Natural killer cell (primary cell): ENCODE measurements at places on chromosomes 3 and 15.

GRCh38 chr3:17027318-17027717, 142.6 kb downstream of the PLCL2 start:
- no peak for DNase-seq
- peaks cover 6% of the 10 kb centered on the region for H3K36me3 ChIP-seq
- H3K4me3 ChIP-seq: no peak overlapping the region
- H3K27me3 ChIP-seq: no peaks in the 10 kb centered on the region
- H3K4me1 ChIP-seq: peaks cover 39% of the 10 kb centered on the region

DNA sequence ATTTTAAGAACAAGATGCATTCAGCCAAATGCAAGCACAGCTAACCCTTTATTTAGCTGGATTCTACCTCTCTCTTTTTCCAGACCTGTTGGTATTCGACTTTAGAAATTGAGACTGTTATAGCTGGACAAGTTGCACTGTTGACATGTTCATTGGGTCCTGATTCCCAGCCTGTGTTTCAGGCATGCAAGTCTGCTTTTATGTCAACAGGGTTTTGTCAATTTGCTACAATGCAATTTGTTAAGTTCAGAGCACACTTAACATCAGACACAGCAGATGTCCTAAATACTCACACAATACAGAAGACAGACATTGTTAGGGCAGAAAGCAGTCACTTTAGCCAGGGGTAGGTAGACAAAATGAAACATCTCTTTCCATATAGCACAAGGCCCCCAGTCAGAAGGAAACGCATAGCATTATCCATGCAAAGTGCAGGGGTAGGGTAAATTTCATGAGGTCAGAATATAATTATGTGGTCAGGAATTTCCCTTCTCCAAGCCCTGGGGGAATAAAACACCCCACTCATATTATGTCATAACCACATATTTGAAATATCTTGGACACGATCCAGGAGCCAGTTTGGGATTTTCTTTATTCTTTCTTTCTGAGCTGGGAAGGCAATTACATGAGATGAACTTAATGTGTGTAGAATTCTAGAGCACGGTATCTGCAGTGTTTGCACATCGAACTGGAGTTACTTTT, 504.1 kb downstream of the NTRK3 start:
- H3K27ac ChIP-seq: no peak overlapping the region
- H3K36me3 ChIP-seq: no peaks in the 10 kb centered on the region
- no peaks in the 10 kb centered on the region for H3K27me3 ChIP-seq
- no peaks in the 10 kb centered on the region for H3K4me1 ChIP-seq
- no peak overlapping the region for H3K4me3 ChIP-seq

DNA sequence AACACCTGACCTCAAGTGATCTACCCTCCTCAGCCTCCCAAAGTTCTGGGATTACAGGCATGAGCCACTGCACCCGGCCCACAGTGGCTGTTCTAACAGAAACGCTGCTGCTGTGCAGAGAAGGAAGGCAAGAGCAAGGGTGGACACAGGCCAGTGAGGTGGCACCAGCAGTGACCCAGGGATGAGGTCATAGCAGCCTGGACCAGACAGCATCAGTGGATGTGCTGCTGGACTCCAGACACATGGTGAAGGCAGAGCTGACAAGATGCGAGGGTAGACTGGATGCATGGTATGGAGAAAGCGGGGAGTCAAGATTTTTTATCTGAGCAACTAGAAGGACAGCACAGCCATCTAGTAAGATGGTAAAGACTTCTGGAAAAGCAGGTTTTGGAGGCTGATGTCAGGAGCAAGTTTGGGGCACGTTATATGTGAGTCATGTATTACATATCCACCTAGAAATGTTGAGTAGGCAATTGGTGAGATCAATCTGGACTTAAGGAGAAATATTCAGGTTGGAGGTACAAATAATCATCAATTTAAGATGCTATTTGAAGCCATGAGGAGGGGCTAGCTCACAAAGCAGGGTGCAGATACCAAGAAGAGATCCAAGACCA, 22.1 kb upstream of the TJP1 start:
- no peaks in the 10 kb centered on the region for H3K4me1 ChIP-seq
- H3K4me3 ChIP-seq: no peak overlapping the region
- peaks cover 5% of the 10 kb centered on the region for H3K27me3 ChIP-seq
- DNase-seq: no peak
- H3K27ac ChIP-seq: no peak overlapping the region

DNA sequence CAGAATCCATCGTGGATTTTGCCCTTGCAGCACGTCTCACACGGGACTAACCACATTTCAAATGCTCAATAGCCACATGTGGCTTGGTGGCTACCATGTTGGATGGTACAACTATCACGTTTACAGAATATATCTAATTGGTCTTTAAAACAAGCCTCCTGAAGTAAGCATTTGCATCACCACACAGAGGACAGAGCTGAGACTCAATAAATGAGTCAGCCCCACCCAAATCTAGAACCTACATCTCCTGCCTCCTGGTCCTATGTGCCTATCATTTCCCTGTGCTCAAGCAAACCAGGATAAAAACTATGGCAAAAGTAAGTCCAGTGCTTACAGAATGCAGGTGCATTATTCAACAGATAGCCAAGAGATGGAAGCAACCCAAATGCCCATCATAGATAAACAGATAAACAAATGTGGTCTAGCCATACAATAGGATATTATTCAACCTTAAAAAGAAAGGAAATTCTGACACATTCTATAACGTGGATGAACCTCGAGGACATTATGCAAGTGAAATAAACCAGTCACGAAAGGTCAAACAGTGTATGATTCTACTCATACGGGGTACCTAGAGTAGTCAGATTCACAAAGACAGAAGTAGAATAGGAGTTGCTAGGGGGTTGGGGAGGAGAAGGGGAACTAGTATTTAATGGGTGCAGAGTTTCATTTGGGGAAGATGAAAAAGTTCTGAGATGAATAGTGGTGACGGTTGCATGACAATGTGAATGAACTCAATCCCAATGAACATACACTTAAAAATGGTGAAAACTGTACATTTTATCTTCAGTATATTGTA, 43.9 kb downstream of the SRGAP3 start:
- no peak overlapping the region for H3K4me3 ChIP-seq
- no peaks in the 10 kb centered on the region for H3K27me3 ChIP-seq
- no peak overlapping the region for H3K27ac ChIP-seq
- no peak for DNase-seq
- H3K4me1 ChIP-seq: no peaks in the 10 kb centered on the region

DNA sequence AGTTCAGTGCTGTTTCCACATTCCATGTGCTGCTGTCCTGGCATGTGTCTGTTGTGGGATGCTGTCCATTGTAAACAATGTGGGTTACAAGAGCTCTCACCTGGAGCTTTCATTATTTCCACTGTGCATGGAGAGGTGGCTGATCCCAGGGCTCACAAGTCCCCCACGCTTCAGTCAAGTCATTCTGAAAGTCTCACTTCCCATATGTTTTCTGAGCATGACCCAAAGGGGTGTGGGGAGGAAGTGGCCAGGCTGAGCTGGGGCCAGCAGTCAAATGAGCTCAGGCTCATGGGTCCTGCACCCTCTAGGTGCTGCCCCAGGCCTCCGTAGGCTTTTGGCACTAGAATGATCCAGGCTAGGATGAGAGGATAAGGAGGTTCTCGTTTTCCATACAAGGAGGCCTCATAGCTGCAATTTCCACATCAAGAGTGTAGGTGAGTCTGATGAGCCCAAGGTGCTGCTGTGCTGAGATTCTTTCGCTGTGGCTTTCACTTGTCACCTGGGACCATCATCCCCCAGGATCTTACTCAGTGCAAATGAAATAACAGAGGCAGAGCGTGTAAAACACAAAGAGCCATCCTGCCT, 22.0 kb downstream of the STARD5 start:
- peaks cover 77% of the 10 kb centered on the region for H3K36me3 ChIP-seq
- H3K27me3 ChIP-seq: no peaks in the 10 kb centered on the region
- H3K4me3 ChIP-seq: peak overlapping the region; percentile 72
- H3K4me1 ChIP-seq: peaks cover 84% of the 10 kb centered on the region
